ENCODE measurements at places on chromosomes 5 and 9.

- no peak for DNase-seq
Observed at GRCh38 chr5:176527246-176528222, 9.7 kb downstream of the RNF44 start.

- no peak for DNase-seq
Observed at GRCh38 chr5:173574983-173575382, 41.5 kb downstream of the BOD1 start.

DNA sequence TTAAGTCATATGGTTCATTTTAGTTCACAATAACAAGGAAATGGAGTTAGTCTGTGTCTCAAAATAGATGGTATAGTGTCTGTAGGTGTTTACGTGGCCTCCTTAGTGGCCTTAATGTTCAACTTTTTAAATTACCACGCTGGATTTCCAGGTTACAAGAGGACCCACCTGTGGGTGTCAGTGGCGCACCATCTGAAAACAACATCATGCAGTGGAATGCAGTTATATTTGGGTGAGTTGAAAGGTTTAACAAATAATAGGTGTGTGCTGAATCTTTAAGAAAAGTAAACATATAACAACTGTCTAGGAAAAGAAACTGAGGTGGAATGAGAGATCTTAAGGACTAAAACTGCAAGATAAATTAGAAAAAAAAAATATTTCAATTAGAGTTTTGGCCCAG lies 2.9 kb downstream of the UBE2B start:
- no peak for DNase-seq

DNA sequence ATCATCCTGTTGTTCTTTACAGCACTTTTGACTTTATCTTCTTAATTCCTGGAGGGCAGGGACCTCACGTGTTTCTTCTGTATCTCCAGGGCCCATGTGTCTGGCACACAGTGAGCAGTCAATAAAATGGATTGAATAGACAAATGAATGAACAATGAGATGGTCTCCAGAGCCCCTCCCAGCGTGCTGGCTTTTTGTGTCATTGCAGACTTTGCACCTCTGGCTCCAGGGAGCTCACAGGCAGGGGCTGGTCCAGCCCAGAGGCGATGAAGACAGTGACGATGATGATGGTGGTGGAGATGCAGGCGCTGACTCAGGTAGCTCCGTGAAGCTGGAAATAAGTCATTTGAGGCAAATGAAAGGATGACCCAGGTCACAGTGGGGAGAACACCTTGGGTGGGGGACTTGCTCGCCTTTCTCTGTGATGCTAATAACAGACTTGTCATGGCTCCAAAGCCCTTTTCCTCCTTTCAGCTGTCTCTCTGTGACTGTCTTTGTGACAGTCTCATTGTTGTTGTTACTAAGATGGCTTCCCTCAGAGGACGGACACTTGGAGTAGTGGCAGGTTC lies 30.4 kb upstream of the FABP6 start:
- no peak for DNase-seq

DNA sequence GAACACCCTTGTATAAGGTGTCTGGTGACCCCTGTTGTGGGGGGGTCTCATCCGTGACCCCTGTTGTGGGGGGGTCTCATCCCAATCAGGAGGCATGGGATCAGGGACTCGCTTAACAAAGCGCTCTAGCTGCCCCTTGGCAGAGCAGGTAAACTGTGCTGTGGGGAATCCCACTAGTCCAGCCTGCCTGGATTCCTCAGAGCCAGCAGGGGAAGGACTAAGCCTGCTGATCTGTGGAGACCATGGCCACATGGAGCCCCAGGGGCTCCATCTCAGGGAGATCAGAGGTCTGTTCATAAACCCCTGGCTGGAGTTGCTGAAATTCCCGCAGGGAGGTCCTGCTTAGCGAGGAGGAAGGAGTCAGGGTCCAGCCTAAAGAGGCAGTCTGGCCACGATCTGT lies 45.8 kb upstream of the TXNDC8 start:
- DNase-seq = no peak

DNA sequence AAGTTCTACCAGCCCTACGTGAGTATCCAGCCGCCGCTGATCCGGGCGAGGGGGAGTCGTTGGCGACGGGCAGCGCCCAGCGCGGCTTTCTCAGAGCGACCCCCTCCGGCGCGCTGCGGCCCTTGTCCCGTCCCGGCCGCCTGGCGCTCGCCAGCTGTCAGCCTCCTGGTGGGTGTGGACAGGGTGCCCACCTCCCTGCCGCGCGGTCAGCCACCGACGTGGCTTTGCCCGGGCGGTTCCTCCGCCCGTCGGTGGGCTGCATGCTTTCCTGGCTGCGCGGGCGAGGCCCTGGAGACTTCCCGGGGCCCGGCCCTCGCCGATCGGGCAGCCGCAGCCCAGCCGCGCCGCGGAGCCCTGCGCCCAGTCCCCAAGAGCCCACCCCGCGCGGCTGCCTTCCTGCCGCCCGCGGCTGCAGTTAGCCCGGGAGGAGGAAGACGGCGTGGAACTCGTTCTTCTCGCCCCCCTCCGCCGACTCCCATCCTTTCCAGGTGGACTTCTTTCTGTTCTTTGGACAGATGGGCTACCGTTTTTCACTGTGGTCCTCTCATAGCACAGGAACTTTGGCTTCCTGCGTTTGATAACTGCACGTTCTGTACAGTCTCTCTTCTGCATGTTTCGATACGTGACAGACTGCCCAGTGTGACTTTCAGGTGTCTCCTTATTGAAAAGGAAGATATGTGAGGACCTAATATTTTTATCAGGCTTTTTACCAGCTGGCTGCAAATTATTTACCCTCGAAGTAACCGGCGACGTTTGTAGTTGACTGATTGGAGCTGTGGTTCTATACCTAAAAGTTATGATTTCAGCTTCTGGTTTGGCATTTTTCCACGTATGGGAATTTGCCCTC lies 577 bp downstream of the AP3S1 start:
- peak; percentile 45 for DNase-seq

- no peak for DNase-seq
Observed at GRCh38 chr9:137717776-137718327, 99.0 kb downstream of the EHMT1 start.

GRCh38 chr9:137558127-137558526 lies 6.4 kb downstream of the MRPL41 start:
- DNase-seq = no peak

DNA sequence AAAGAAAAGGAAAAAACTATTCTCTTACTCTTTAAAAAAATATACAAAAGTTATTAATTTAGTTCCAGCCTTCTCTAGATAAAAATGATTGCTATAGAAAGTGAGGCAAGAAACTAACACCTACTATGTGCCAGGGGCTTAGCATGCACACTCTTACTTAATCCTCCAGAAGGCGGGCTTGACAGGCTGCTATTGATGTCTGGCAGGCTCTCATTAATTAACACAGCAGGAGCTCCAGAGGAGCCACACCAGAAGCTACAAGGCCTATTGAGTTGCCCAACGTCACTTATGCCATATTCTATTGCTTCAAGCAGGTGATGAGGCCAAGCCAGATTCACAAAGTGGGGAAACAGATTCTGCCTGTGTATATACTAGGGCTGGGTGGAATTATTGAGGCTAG lies 54.6 kb upstream of the CLINT1 start:
- no peak for DNase-seq

GRCh38 chr9:86321373-86321772 lies 32.8 kb downstream of the TUT7 start:
- DNase-seq = peak; percentile 88

GRCh38 chr5:65209341-65209740 lies 272.4 kb downstream of the ADAMTS6 start:
- peak; percentile 95 for DNase-seq

- peak; percentile 62 for DNase-seq
Observed at GRCh38 chr5:141641634-141642267, 5.0 kb downstream of the RELL2 start.

DNA sequence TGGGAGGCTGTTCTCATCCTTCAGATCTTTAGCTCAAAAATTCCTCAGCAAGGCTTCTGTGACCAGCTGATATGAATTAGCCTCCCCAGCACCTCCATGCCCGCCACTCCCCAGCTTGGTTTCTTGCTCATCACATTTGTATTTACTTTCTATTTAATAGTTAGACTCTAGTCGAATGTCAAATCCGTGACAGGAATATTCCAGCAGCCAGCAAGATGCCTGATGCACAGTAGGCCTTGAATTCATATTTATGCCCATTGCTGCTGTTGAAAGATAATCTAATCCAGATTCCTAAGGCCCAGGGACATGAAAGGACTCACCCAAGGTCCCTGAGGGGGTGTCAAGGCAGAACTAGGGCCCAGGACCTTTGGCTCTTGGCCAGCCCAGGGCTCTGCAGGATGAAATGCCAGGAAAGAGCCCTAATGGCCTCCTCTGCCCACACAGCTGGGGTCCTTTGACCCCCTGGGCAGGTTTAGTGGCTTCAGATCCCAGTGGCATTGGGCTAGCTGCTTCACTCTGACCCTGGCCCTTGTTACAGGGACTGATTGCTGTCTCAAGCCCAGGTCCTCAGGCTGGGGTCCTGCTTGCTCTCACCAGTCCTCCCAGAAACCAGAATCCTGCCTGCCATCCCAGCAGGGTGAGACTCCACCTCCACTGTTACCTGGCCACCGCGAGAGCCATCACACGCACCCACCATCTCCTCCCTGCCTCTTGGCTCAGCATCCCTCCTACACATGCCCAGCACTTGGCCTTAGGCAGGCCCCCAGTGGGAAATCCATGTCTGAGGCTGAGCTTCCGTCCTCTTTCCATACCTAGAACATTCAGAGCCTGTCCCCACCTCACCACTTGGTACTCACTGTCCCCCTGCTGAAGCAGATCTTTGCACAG lies 7.3 kb downstream of the CSF1R start:
- no peak for DNase-seq

GRCh38 chr5:135375040-135375793 lies 23.8 kb downstream of the MACROH2A1 start:
- no peak for DNase-seq

DNA sequence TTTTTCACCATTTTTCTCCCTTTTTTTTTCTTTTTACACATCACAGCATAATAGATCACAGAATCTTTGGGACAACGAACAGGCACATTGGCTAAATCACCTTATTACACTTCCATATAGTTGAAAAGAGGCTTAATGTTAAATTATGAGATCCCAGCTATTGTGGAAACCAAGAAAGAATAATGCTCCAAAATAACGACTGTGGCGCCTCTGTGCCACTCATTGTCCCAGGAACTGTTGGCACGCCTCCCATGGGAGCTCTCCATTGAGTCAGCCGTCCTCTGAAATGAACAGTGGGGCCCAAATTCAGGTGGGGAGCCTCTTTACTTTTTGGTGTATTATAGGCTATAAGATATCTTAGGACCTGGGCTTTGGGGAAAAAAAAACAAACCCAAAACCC lies 82.2 kb upstream of the NFIB start:
- no peak for DNase-seq

GRCh38 chr5:119257613-119258012 lies 98.2 kb upstream of the TNFAIP8 start:
- no peak for DNase-seq

GRCh38 chr9:83062651-83063527 lies at the start of gene RASEF:
Gene RASEF, minus strand, starts transcription at chr9:83063142. Its CDS starts 275 bp downstream, at chr9:83062867.
- DNase-seq = peak; percentile 40

DNA sequence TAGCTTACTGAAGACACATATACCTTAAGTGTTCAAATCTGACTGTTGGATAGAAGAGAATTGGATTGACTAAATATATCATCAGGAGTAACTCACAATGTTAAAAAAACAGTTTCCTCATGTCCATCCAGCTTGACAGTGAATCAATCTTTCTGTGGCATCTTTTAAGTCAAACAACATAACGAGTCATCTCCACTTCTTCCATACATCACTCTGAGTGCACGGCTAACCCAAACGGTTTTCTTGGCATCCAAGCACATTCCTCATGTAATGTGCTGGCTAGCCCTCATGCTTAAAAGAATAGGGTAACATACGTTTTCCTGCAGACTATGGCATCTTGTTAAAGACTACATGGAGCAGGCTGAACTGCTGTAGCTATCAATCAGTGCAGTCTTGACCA lies 291.5 kb upstream of the TRPC7 start:
- DNase-seq = peak; percentile 58

DNA sequence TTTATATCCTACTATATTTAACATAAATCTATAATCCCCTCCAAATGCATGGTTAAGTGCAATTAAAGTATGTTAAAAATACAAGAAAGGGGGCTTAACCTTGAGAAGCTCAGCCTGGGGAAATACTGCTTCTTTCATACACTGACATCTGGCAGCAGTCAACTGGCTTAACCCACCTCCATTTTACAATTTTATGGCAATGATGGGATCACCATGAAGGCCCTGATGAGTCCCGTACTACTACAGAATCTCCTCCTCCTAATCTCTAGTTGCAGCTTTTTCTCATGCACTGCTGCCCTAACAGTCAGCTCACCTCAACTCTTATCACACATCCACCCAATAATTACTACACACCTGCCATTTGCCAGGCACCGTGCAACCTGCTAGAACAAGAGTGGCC lies 40.9 kb downstream of the ZNF608 start:
- DNase-seq = no peak

- no peak for DNase-seq
Observed at GRCh38 chr5:114782869-114783268, 386.8 kb downstream of the TRIM36 start.

DNA sequence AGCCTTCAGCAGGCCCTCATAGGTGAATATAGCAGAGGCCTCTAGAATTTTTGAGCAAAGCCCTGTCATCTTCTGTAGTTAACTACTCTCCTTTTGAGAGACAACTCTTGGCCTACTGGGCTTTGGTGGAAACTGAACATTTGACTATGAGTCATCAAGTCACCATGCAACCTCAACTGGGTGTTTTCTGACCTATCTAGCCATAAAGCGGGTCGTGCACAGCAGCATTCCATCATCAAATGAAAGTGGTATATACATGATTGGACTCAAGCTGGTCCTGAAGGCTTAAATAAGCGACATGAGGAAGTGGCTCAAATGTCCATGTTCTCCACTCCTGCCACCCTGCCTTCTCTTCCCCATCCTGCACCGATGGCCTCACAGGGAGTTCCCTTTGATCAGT lies 1115.5 kb downstream of the TAF11L14 start:
- DNase-seq = no peak

DNA sequence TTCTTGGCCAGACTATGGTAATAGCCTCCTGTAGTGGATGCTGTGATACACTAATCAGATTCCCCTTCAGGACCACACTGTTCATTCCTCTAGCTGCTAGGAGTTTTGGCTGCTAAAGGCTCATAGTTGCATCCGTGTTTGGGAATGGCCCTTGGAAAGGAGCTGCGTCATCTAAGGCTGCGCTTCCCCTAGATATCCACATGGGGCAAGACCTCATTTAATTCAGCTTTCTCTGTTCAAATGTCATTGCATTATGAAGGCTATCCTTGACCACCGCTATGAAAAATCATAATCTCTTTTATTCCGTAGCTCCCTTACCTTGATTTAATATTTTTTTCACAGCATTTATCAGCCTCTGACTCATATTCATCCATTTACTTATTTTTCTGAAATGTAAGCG lies 258.3 kb upstream of the NR4A3 start:
- no peak for DNase-seq

DNA sequence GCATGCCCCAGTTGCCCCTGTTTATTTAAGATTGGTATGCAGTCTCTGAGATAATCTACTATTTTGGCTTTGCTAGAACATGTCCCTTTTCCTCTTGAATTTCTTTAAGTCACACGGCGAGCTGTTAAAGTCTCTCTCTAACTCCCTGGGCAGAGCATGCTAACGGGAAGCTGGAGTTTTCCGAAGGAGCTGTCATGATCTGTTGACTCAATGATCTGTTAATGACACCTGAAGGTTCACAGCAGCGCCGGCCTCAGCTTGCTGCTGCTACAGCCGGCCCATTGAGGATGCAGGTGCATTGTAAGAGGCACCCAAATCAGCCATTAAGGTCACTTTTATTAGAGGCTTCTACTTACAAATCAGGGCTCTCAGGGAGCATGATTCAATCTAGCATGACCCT lies 1203.4 kb downstream of the MAT2B start:
- DNase-seq = no peak

- no peak for DNase-seq
Observed at GRCh38 chr9:93123561-93124283, 10.3 kb downstream of the NINJ1 start.

Measured in astrocyte (in vitro differentiated cells and primary cell).